ENCODE measurements at places on chromosomes 13 and 19.

- no peak for DNase-seq
These were observed at the start of gene ASPDH for GRCh38 chr19:50513746-50514345. Gene ASPDH (minus strand): TSS chr19:50513913. CDS start chr19:50513823, 90 bp downstream.

GRCh38 chr19:29685326-29685725, 20.1 kb downstream of the PLEKHF1 start:
- no peak for DNase-seq

DNA sequence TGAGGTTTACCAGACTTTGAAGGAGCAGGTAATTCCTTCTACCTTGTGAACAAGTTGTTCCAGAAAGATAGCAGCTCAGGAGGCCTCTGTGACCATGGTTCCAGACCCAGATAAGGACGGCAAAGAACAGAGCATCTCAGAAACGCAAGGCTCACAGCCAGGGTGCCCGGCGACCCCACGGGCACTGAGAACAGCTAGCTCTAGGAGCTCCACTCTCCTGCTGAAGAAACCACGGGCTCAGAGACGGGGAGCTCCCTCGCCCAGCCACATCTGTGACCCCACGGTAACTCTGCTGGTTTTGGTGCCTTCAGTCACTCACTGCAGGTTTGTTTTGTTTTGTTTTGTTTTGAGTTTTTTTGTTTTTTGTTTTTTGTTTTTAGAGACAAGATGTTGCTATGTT, 16.0 kb upstream of the NCCRP1 start:
- DNase-seq: no peak

DNA sequence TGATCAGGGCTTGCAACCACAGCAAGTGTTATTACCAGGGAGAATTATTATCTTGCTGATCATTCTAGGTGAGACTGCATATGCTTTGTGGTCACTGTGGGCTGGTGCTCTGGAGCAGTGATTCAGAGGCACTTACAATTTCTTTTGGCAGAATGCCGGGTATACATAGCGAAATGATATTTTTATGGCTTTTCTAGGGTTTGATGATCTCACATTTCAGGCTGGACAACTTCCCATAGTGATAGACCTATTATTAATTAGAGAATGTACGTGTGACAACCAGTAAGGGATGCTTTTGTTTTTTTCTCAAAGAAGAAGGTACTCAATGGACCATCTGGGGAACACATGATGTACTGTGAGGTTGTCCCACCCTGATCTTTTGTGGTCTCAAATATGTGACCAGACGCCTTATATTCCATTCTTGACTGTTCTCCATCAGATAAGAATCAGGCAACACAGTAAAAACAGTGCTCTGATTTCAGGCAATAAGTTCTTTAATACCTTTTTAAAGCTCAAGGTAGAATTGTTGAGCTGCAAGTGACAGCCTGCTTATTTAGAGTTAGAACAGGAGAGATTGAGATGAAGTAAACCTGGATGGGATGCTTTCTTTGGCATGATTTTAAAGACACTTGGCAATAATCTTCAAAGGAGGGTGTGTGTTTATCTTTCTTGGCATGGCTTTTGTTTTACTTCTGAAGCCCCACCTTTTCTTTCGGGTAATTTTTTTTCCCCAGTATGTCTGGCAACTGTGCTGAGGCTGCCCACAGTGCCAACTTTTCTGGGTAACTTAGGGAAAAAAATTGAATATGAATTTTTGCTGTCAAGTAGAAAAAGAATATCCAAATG, 27.4 kb upstream of the SCEL start:
- DNase-seq: peak; percentile 25

GRCh38 chr13:26716984-26717383, 43.6 kb downstream of the GPR12 start:
- DNase-seq: no peak

DNA sequence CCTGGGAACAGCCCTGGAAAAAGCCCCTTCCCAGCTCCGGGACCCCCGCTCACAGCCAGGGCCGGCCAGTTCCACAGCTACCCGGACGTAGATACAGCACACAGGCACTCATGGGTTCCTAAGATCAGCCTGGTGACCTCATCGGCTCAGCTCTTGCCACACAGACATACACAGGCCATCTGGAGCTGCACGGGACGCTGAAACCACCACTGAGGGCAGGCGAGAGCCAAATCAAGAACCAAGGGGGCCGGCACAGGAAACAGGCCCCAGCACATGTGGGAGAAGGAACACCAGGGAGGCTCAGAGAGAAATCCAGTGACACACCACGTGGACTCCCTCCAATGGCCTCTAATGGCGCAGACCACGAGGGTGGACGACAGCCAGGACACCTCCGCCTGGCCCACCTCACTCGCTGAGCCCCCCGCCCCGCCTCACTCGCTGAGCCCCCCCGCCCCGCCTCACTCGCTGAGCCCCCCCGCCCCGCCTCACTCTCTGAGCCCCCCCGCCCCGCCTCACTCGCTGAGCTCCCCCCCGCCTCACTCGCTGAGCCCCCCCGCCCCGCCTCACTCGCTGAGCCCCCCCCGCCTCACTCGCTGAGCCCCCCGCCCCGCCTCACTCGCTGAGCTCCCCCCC, 69.7 kb upstream of the C13orf46 start:
- DNase-seq: no peak

DNA sequence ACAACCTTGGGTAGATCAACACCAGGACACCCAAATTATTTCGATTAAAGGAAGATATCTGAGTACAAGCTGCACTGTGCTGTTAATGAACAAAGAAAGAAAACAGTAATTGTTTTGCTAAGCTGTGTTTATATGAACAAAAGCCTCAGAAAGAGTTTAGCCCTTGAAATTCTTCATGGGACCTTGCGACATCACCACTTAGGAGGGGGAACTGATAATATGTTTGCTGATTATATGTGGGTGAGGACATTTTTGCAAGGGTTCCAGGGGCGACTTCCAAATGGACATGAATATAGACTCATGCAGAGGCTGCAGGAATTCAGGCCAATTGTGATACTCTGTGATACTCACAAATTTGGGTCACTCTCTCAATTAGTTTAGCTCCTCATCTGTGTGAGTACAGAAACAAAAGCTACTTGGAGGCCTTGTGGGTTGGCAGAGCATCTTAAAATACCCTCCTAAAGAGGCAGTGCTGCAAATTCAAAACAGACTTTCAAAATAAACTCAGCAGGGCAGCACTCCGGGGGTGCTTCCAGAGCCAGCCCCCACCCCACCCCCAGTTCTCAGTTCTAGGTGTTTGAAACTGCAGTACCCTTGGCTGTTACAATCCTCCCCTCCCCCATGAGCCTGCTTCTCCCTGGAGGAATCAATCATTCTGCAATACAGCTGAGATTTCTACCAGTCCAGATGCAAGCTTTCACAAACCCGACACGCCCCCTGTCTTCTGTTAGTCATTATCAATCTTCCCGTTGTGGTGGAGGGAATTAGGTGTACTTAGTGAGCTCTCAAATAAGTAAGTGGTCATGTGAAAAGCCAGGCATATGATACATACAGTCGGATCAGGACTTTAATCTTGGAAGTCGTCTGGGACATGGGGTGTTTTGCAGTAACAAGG, 97.0 kb upstream of the MBNL2 start:
- no peak for DNase-seq

- DNase-seq: peak; percentile 92
These were observed 3.8 kb downstream of the PDE4A start for GRCh38 chr19:10424011-10424637.

DNA sequence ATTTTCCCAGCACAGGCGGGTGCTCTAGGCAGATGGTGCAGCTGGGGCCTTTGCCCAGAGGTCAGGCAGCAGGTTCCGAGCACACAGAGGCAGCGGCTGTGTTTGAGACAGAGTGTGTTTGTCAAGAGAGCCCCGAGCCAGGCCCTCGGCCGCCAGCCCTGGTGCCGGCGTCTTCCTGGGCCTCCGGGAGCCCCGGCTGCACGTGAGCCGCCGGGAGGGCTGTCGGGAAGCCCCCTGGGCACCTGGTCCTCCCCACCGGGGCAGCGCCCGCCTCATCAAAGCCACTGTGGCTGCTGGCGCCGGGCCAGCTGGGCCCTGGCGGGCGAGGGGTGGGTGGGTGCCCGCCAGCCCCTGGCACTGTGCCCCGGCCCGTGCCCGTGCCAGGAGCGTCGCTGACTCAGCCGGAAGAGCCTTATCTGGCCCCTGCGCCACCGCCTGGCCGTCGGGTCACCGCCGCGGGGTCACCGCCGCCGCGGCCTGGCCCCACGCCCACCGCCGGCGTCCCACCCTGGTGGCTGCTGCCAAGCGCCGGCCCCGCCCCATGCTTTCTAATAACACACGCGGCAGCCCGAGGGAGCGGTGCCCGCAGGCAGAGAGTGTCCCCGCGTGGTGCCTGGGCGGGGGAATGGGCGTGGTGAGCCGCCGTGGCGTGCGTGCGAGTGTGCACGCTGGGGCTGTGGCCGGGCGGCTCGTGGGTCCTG, 14.9 kb downstream of the ARID3A start:
- DNase-seq: no peak

GRCh38 chr19:44744871-44745332, 3.6 kb upstream of the BCL3 start:
- no peak for DNase-seq

DNA sequence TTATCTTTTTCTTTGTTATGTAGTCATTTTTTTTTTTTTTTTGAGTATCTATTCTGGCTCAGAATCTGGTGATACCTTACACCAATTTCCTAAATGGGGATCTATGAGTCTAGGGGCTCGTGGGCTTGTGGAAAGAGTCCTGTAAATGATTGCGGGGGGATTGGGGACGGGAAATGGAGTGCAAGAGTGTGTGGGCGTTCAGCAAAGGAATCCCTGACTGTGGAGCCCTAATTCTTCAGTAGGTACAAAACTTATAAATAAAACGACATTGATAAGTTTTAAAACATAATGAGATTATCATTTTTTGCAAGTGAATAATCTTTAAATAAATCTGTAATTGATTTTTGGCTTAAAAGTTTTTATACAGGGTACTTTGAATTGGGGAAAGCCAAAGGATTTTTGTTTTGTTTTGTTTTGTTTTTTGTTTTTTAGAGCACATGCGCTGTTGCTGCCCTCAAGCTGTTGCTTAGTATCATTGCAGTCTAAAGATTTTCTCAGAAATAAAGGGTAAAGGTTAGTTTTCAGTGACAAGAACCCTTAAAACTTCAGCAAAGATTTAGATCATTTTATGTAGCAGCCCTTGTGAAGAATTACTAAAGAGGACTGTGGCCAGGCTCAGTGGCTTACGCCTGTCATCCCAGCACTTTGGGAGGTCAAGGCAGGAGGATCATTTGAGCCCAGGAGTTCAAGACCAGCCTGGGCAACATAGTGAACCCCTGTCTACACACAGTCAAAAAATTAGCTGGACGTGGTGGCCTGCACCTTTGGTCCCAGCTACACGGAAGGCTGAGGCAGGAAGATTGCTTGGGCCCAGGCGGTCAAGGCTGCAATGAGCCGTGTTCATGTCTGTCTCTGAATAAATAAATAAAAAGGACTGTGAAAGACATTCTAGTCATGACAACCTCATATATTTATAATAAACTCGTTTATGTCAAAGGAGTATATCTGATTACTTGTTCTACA, 1.7 kb downstream of the ERCC5 start:
- no peak for DNase-seq

- peak; percentile 68 for DNase-seq
These were observed 2.7 kb upstream of the CAPNS1 start for GRCh38 chr19:36136964-36137686.

DNA sequence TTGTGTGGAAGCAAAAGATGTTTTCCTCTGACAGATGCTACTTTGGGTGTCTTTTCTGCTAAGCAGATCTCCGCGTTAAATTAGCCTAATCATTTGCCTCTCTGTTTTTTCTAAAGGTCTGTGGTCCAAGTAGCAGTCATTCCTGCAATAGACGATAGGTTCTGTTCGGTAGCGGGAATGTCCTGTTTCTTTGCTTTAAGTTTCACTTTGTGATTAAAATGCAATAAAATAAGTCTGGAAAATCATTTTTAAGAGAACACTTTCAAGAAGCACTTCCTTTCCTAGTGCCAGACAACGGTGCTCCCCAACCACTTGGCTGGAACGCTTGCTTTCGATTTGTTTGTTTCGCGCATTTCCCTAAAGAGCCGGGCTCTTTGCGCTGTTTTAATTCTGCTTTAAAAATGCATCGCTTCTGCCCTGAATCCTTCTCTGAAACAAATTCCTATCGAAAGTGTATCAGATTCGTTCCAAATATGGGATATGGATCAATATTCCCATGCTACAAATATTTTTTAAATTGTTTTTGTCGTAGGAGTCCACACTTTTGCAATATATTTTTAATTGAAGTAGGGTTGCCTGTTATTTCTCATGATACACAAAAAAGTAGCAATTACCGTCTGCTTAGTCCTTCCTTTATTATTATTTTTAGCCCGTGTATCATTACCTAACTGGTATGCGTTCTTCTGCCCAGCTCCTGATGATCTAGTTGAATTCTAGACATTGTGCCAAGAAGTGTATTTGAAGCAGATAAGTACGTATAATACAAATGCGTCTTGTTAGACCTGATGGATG, 14.2 kb downstream of the ZIC2 start:
- no peak for DNase-seq

All from HTR-8/SVneo (cell line).